Activated CD4-positive, alpha-beta T cell treated with anti-CD3 and anti-CD28 coated beads for 1 hour (primary cell): ENCODE measurements at places on chromosomes 2 and 18.

DNA sequence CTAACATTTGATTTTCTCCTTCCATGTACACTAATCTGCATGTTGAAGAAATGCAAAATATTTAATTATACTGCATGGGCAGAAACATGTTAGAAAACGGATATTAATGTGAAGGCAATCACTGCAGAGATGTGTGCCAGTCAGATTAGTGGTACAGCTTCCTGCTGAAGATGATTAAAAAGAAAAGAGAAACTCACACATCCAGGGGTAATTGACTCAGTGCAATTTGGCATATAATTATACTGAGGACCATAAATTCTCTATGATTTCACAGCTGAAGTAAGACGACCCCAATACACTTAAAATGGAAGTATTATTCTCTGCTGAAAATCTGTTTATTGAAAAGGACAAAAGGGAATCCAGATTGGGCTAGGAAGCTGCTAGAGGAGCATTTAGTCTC lies 243.4 kb downstream of the TGIF1 start:
- DNase-seq, result no peak

DNA sequence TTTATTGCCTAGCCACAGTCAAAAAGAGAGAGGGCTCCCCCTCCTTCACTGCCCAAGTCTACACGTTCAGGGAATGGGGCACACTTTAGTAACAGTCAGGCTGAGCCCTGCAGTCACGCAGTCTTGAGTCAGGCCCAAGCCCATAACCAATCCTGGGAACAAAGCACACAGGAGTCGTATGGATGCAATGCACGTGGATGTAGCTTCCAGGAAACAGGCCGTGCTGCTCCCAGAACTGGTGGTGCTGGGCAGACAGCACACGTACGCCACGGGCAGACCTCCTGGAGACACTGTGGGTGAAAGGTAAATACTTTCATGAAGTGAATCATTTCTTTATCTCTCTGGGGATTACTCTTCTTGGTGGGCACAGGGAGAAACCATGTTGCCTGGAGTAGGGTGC lies 30.0 kb upstream of the MBP start:
- DNase-seq, result no peak

DNA sequence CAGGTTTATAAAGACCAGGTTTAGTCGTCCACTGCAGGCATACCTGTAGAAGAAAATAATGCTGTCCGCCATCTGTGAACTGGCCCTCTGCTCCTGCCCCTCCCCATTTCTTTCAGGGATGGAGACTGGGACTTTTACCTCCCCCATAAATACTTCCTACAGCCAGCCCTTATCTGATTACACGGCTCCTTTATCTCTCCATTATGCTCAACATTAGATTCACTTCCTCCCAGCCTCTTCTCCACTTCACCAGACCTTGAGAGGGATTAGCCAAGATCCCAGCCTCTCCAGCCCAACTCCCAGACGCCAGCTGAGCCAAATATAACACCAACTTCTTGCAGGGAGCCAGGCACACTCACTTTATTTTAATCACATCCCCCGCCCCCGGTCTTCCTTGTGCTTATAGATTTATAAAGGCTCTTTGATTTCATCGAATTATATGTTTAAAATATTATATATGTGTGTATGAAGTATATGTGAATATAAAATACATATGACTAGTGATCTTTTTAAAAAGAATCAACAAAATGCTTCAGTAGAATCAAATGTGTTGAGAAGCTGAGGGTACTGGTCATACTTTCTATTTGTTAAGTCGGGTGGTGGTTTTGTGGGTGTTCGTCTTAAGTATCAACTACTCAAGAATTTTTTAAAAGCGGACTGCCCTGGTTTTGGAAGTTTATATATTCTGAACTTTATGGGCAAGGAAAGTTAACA lies 81.0 kb downstream of the SPRED2 start:
- no peak for DNase-seq

DNA sequence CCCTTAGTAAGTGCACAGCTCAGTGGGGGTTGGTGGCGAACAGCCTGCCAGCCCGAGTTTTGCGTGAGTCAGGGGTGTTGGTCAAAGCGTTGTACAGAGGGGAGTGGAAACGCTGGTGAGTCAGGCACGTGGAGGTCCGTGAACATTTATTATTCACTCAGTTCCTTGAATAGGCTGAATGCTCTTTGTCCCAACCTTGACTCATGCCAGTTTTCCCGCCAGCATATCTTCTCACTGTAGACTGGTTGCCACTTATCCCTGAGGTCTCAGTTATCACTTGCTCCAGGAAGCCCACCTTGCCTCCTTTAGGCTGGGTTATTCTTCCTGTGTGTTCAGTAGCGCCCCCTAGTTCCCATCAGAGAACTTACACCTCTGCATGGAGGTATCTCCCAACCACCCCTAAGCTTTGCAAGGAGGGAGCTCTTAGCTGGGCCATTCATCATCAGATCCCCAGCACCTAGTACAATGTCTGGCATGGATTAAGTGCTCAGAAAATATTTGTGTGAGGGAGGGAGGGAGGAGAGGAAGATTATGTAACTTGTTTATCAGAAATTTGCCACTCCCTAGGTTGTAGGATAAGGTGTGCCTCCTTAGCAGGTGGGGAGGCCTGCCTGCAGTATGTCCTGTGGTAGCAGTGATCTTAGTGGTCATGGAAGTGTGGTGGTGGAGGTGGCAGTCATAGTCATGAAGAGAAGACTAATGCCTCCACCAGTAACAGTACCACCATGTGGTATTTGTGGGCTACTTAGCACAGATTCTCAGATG lies 72.1 kb downstream of the CABLES1 start:
- DNase-seq, result no peak

GRCh38 chr2:52264488-52264887 lies 1232.6 kb upstream of the NRXN1 start:
- DNase-seq, result no peak
